ENCODE measurements at places on chromosomes 13 and 19. TPM values are rescaled to one million over a fixed set of nuclear protein-coding genes. Genes with fewer than 3 reads are reported as not detected.

DNA sequence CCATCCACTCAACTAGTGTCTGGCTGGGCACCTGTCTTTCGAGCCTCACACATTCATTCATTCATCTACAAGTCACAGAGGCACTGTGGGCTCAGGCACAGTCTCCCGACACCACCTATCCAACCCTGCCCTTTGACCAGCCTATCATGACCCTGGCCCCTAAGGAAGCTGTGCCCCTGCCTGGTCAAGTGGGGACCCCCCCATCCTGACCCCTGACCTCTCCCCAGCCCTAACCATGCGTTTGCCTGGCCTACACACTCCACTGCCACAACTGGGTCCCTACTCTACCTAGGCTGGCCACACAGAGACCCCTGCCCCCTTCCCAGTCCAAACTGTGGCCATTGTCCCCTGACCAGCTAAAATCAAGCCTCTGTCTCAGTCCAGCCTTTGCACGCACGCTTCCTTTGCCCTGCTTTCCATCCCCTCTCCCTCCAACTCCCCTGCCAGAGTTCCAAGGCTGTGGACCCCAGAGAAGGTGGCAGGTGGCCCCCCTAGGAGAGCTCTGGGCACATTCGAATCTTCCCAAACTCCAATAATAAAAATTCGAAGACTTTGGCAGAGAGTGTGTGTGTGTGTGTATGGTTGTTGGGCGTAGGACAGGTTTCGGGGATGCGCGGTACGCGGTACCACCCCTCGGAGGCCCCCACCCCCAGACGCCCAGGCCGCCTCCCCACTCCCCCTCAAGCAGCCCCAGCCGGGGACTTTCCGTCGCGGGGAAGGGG, 404 bp upstream of the IL27RA start:
- no peak for DNase-seq

GRCh38 chr19:48543121-48543710, 8.8 kb upstream of the SULT2B1 start:
- no peak for DNase-seq

DNA sequence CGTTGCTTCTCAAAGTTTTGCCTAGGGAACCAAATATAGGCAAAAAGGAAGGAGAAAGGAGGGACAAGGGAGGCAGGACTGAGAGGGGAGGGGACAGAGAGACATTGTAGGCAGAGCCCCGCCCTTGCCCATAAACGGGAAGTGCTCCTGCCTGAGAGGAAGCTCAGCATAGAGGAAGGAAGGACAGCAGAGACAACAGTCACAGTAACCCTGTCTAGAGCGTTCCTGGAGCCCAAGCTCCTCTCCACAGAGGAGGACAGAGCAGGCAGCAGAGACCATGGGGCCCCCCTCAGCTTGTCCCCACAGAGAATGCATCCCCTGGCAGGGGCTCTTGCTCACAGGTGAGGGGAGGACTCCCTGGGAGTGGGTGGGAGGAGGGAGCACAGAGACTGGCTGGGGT, at the start of gene CEACAM21:
Gene CEACAM21, plus strand, starts transcription at position 169 of the 400 bp plus-strand sequence. Its CDS starts 109 bp downstream, at position 278.
- DNase-seq, result no peak

GRCh38 chr13:29993716-29994488, 143.5 kb upstream of the UBL3 start:
- no peak for DNase-seq

DNA sequence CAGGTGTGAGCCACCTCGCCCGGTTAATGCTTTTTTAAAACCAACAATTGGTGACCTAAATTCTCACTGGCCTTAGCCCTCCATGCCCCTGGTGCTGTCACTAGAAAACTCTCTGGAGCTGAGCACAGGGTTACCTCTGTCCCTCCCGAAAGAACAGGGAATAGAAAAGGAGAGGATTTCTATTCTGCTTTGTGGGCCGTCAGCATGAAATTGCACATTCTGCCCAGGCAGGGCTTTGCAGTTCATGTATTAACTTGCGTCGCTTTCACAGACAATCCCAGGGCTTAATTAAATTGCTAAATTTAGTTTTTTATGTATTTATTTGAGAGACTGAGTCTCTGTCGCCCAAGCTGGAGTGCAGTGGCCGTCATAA, 583 bp upstream of the ZNF480 start:
- no peak for DNase-seq

DNA sequence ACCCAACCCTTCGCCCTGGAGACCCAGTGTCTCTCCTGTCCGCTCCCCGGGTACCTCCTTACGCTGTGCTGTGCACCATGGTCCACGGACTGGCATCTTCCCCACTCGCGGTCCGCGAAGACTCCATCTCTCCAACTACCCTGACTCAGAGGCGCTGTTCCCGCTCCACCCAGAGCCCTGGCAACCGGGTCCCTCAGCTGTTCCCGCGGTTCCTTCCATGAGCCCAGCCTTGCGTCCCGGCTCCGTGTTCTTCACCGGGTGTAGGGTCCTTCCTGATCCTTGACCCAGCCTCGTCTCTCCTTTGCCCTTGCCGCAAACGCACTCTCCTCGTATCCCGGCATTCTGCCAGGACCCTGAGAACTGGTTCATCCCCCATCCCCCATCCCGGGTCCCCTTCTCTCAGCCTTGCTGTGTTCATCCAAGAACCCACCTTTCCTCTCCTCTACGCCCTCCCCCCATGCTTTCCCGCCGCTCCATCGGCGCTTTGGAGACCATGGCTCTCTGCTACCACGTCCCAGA, 664 bp downstream of the ICAM5 start:
- DNase-seq, result no peak

- DNase-seq, result no peak
Measured at GRCh38 chr13:90592943-90593342, 754.5 kb upstream of the MIR17HG start.

DNA sequence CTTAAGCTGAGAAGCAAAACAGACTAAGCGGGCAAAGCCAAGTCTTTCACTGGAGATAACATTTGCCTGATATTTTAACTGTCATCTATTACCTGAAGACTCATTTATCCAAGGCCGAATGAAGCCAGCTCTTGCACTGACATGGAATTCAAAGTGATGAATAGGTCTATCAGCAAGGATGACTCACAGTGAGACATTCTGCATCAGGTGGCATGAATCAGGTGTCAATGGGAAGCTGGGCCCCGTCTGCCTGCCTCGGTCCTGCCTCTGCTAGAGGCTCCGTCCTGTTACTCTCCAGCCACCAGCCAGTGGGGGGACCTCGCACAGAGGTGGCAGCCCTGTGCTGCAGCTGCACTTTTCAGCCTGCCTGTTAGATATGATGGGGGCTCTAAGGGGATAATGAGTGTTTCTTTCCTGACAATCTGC, 23.5 kb downstream of the STARD13 start:
- no peak for DNase-seq

- DNase-seq, result no peak
Measured at GRCh38 chr13:51727634-51728274, 76.2 kb downstream of the DHRS12 start.

- DNase-seq, result no peak
Measured at GRCh38 chr19:56765137-56765536, 75.4 kb downstream of the PEG3 start.

- DNase-seq, result peak; percentile 26
Measured at GRCh38 chr13:35706721-35707120, 230.2 kb upstream of the MAB21L1 start.

- no peak for DNase-seq
Measured at GRCh38 chr19:19562665-19563347, 24.7 kb downstream of the CILP2 start.

DNA sequence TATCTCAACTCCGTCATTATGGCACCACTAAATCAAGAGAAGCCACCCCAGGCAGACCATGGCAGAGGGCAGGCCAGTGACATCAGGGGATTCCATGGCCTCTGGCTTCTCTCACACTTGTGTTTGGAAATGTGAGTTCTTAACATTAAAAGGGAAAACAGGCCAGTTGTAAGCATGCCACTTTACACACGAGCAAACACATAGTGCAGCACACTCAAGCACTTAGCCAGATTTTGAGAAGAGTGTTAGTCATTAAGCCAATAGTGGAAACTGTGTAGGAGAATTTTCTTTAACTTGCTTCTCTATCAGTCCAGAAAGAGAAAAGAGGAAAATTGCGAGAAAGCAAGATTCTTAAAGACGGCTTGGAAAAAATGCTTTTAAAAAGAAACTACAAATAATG, 401.5 kb downstream of the TDRD3 start:
- no peak for DNase-seq

DNA sequence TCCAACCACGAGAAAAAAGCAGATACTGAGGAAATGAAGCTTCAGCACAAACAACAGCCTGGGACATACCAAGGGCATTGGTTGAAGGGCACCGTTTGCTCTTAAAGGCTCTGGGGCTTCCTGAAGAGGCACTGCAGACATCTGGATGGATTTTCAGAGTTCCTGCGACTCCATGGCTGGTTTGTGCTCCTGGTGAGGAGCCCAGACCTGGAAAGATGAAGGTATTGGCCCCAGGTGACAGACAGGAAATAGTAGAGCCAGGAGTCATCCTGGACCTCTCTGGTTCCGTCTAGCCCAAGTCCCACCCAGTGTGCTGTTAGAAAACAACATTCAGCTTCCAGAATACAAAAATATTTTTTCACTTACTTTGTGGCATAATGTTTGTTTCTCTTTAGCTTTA, 6.3 kb downstream of the IL17D start:
- DNase-seq, result no peak

GRCh38 chr19:5154129-5154798, 185.4 kb downstream of the KDM4B start:
- no peak for DNase-seq

- no peak for DNase-seq
Measured at GRCh38 chr19:15825753-15826152, 10.3 kb upstream of the OR10H1 start.

DNA sequence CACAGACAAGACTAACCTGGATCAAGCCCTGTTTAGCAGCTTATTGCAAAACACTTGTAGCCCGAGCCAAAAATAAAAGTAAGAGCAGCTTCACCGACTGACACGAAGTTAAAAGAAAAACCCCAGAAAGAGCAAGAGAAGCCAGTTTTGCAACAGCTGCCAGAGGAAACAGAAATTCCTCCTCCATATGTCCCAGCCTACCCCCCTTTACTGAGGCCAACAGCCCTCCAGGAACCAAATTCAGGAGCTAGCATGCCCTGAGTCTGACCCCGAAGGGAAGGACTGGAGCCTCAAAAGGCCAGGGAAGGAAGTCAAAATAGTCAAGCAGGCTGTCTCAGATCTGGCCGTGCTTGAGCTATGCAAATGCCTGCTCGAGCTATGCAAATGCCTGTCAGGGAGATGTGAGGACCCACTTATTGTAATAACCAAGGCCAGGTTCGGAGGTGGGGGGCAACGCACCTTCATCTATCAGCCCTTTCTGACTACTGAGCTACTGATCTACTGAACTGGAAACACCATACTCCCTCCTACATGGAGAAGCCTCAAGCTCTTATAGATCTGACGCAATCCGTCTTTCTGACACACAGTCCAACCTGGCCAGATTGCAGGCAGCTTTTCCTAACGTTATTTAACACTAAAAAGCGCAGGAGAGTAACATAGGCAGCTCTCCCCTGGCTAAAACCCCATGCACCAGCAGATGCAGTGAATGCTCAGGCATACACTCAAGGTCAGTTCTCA, 6.7 kb downstream of the SIGLEC11 start:
- peak; percentile 23 for DNase-seq

- no peak for DNase-seq
Measured at GRCh38 chr19:16594131-16594586, 21.9 kb upstream of the SLC35E1 start.

DNA sequence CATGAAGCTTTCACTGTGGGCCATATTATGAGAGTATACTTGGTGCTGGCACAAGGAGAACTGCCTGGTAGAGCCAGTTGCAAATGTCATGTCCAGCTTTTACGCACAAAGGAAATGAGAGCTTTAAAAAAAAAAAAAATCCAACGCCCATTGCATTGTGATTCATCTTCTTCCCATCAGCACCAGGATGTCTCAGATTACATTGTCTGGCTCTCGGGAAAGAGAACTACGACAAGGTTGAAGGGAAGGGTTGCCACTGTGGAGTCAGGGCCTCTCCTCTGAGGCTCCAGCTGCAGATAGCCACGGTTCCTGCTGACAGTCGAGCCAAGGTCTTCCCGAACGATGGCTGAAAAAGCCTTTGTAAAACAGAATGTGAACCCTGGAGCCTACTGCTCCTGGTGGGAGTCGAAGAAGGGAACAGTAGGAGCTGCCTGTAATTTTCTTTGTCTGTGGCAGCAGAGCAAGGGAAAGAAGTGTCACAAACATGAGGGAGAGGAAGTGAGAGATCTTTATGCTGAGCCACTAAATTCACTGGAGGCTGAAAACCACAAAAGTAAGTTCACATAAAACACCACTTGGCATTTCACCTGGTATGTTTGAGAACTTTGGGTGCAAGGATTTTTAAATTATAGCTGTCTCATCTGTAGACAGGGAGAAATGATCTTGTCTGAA, 704.7 kb downstream of the DIAPH3 start:
- no peak for DNase-seq

DNA sequence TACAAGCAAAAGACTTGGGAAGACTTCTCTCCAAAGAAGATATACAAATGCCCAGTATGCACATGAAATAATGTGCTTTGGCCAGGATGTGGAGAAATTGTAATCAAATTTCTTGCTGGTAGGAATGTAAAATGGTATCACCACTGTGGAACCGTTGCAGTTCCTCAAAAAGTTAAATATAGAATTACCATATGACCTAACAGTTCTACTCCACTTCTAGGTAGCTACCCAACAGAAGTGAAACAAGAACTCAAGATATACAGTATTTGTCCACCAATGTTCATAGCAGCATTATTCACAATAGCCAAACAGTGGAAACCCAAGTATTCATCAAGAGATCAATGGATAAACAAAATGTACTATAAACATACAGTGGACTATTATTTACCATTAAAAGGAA, 95.0 kb upstream of the KLF5 start:
- DNase-seq, result no peak

DNA sequence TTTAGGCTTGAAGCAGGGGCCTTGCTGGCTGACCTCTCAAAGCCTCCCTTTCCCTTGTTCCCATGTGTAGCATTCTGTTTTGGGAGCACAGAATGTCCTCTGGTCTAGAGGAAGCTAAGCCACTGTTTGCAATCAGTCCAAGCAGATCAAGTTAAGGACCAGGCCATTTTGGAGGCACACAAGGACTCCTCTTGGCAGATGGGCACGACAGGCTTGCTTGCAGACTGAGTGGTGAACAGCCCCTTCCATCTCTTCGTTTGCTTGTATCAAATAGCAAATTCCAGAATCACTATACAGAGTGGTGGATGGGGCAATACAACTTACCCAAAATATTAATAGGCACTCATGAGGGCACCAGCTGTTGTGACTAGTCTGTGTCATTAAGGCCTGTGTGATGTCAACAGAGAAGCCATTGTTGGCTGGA, 215.5 kb upstream of the SERP2 start:
- DNase-seq, result no peak

GRCh38 chr19:19223636-19224035, 11.9 kb downstream of the NCAN start:
- no peak for DNase-seq

The CYP2A7 gene
- not detected for total RNA-seq

The LILRB5 gene
- total RNA-seq, result 0.83 TPM

The ZNF681 gene
- total RNA-seq, result 5.9 TPM

The ZNF229 gene
- 2.3 TPM for total RNA-seq

The KISS1R gene
- not detected for total RNA-seq

The SYNGR4 gene
- not detected for total RNA-seq

The RFPL4AL1 gene
- total RNA-seq, result not detected

The B3GNT3 gene
- 1.4 TPM for total RNA-seq

The LRRC63 gene
- total RNA-seq, result not detected

The C19orf44 gene
- 7.4 TPM for total RNA-seq

The CEACAM16 gene
- not detected for total RNA-seq

The LGALS14 gene
- total RNA-seq, result not detected

The CALM3 gene
- 71.5 TPM for total RNA-seq

The TBXA2R gene
- 0.38 TPM for total RNA-seq

The CEACAM6 gene
- 17.9 TPM for total RNA-seq

The SLC15A1 gene
- total RNA-seq, result 64.3 TPM

The MYH14 gene
- total RNA-seq, result 84.8 TPM

The CSNK1A1L gene
- total RNA-seq, result not detected

The VSTM2B gene
- not detected for total RNA-seq

All from suprapubic skin (tissue), 4 donors.